Cerebellar nuclear complex (tissue), 1 donor: ENCODE measurements at places on chromosomes 3 and 15.
A peak's percentile ranks its signal among the peaks of the same experiment; 100 is the strongest.

DNA sequence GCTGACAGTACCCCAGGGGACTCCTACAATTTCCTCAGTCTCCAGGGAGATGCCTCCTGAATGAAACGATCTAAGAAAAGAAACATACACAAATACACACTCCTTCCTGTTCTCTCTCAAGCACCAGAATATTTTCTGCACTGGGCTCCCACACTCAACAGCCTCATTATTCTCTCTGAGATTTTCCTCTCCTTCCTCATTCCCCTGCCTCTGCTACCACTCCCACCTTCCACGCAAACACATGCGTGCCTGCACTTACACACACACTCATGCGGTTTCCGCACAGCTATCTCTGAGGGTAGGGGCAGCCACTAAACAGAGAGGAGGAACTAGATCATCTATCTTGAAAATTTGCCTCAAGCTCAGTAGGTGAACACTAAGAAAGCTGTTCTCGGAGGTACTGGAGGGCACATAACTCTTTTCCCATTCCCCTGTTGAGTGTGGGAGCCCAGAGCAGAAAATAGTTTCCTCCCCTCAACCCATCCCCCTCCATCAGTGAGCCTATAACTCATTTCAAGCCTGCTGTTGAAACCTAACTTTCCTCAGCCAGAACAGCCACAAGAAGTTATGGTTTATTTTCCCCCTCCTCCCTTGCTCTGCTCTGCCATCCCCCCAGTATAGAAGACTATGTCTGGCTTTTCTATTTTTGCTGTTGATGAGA is 30.5 kb upstream of the TIPARP start:
- no peak for DNase-seq

GRCh38 chr3:155805204-155805801 is 775 bp downstream of the C3orf33 start:
- DNase-seq = no peak

GRCh38 chr15:65431731-65432130 is 9.0 kb upstream of the IGDCC4 start:
- no peak for DNase-seq

- DNase-seq = no peak
These were observed 141.9 kb downstream of the P3H2 start for GRCh38 chr3:189978753-189979152.

- DNase-seq = no peak
These were observed 83.6 kb upstream of the XCR1 start for GRCh38 chr3:46110701-46111493.

DNA sequence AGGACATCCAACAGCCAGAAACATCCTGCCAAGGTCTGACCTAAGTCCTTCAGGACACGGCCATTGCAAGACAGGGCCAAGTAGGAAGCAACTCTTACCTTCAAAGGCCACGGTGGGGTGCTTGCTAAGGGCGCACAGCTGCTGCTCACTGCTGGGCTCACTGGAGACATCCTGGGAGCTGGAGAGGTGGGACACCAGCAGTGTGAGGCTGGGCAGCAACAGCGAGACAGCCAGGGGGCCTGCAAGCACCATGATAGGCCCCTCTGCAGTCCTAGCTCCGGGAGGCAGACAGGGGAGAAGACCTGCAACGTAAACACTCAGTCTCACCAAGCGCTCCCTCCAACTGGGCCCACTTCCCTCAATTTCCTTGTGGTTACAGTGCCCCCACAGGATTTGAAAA is 79.2 kb downstream of the SEMA5B start:
- no peak for DNase-seq

- no peak for DNase-seq
These were observed 83.4 kb upstream of the BHLHE40 start for GRCh38 chr3:4895838-4896237.

- no peak for DNase-seq
These were observed 162.2 kb downstream of the LPP start for GRCh38 chr3:188316021-188316722.

DNA sequence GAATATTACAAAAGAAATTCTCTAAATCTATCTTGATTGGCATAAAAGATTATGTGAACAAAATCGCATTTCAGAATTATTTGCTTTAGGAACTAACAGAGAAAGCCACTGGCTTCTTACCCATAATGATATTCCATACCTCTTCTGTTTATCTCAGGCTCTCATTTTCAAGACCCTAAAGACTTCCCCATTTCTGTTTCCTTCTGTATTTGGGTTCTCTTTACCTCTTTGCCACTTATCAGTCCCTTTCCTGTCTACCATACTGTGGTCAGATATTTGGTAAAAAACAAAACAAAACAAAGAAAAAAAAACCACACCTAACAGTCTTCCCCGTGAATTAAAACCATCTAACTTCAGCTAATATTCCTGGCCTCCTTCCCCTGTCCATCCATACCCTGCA is 108.5 kb downstream of the LRRC28 start:
- no peak for DNase-seq

GRCh38 chr3:38214560-38214959 is 49.2 kb downstream of the OXSR1 start:
- no peak for DNase-seq

- DNase-seq = no peak
These were observed 12.6 kb downstream of the TMEM43 start for GRCh38 chr3:14137445-14137844.

DNA sequence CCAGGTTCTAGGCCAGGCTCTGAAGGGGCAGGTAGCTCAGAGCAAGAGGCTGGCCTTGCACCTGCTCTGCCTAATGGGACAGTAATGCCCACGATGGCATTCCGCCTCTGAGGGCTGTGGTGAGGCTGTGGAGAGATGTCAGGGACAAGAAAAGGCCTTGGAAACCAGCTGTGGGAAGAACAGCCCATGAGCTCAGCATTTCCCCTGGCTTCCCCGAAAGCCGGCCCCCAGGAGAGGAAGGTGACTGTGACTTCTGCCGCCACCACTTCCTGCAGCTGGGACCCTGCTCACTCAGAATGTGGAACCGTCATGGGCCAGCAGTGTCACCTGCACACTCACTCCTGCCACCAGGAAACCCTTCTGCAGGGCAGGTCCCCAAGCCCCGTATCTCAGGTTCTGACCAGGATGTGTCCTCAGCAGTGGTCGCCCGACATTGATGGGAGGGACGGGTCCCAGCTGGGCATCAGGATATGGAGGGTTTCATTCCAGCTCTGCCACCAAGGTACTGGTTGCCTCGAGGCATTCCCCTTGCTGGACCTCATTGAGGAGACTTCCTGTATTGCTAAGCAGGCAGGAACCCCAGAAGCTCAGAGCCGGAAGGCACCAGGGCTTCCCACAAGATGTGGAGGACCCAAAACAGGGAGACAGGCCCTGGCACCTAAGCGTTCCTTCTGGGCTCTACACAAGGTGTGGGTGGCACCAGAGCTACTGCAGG is 30.7 kb downstream of the SEMA7A start:
- no peak for DNase-seq

DNA sequence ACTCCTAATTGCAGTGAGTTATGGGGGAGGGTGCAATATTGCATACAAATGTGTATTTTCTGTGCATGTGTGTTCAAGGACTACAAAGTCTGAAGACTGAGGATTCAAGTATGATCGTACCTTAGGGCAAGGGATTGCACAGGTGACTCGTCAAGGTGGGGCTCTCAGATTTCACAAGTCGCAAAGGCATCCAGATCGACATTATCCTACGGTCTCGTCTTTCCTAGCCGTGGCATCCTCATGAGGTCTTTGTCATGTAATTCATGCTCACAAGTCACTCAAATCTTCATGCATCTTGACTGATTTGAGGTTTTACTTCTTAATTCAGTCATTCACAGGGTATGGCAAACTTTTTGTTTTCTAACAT is 191.4 kb upstream of the HES1 start:
- DNase-seq = no peak

- peak; percentile 77 for DNase-seq
These were observed 19.1 kb upstream of the SPINK8 start for GRCh38 chr3:48352546-48352945.

DNA sequence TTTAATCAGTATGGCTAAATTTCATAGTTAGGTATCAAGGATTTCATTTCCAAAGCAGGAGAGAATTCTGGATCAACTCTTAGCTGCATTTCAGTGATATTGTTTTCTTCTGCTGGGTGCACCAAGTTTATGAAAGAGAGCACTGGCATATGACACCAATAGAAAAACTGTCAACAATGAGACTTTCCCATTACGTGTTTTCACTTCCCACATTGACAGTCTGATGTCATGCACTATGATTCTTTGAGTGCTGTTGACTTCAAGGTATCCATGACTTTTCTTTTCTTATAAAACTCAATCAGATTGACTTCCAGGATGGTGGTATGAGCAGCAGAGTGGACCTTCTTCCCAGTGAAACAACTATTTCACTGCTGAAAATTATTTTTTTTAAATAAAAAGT is 476.1 kb downstream of the EDEM1 start:
- DNase-seq = no peak

DNA sequence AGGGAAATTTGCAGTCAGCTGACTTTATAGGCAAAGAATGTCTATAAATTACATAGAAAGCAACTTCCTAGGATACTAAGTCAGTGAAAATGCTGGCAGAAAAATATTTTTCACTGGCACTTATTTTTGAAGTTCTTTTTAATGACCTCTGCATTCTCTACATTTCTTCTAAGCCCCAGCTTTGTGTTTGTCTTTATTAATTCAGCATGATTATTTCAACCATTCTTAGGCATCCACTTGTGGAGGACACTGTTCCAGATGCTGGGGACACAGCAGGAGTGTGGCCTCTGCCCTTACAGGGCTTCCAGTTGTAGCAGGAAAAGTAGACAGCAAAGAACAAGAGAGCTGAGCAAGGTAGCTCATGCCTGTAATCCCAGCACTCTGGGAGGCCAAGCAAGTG is 15.0 kb downstream of the LRRK1 start:
- DNase-seq = no peak

DNA sequence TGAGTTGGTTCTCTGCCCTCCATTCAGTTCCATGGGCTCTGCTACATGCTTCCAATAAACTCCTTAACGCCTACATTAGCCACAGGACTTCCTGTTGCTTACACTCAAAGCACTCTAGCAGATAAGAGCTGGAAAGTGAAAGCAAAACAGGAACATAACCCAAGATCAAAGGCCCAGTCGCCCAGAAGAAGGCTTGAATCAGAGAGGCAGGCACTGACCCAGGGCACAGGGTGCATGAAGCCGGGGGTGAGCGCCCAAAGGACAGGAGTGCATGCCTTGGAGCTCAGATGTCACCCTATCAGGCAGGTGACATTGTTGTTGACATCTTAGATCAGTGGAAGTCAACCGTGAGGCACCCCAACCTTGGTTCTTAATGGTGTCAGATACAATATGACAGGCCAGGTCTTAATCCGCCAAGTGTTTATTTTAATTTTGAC is 235.1 kb downstream of the UACA start:
- no peak for DNase-seq

DNA sequence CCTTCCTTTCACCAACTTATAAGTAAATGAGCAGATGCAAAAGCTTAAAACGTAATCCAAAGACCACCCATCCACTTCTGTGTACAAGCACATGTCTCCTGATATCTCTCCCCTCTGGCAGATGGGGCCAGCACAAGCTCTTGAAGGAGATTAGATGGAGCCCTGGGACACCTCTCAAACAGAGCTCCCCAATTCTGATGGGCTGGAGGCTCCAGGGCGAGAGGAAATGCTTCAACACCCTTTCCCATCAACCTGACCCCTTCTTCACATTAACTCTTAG is 73.2 kb downstream of the MB21D2 start:
- no peak for DNase-seq

GRCh38 chr3:71012971-71013370 is 570.6 kb downstream of the FOXP1 start:
- no peak for DNase-seq

DNA sequence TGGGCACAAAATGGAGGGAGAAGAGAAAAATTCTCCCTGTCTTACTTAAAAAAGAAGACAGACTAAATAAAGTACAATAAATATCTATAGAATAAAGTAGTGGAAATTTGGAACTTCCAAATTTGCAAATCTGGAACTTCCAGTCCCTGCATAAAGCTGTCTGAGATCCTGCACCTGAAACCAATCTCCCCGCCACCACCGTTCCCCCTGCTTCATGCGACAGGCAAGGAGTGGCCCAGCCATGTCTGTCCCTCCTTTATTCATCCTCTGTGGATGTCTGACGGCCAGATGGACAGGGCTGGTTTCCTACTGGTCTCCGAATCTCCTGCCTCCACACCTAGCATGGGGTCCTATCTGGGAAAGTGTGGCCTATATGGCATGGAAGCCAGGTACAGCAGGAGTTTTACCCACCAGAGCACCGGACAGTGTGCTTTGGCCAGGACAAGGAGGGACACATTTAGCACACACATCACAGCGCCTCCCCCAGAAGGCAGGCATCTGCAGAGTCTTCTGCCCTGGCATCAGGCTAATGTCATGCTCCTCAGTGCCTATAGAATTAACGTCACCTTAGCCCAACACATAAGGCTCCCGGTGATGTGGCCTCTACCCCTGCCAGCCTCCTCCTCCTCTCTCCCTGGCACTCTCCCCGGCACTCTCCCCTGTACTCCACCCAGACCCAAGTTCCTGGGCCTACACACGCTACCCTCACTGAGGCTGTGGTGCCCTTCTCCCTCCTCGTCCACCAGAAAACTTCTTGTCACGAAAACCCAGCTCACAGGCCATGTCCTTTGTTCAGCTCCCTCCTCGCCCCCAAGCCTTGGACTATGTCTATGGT is 170.8 kb downstream of the XXYLT1 start:
- no peak for DNase-seq

GRCh38 chr3:171871392-171872274 is 28.5 kb downstream of the TMEM212 start:
- DNase-seq = no peak

DNA sequence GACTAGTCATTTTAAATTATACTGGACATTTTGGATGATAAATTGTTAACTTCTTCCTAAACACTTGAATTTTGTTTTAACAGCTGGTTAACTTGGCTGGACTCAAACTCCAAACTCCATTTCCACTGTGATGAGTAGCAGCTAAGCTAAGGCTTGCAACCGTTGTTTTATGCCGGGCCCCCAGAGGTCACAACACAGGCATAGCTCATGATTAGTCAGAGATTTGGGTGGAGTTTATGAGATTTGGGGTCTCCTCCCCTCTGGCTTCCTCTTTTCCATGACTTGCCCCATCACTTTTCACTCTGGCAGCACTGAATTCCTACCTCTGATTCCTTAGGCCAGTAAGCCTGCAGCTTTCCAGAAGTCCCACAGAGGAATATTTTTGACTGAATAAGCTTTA is 12.8 kb downstream of the THAP10 start:
- no peak for DNase-seq

DNA sequence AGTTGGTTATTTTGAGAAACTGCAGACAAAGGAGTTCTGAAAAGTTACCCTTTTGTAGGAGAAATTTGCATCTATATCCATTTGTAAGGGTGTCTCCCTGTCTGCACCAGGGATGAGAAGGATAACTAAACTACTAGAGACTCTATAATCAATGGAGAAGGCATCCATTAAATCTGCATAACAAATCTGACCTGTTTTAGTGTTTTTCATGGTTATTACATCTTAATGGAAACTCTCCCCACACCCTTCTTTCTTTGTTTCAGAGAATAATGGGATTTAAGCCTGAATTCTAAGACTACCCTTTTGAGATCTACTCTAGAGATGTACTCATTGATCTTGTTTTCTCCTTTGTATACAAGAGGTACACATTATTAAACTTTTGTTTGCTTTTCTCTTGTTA is 82.0 kb upstream of the DAZL start:
- DNase-seq = no peak
